ENCODE measurements at places on chromosomes 4 and X.

DNA sequence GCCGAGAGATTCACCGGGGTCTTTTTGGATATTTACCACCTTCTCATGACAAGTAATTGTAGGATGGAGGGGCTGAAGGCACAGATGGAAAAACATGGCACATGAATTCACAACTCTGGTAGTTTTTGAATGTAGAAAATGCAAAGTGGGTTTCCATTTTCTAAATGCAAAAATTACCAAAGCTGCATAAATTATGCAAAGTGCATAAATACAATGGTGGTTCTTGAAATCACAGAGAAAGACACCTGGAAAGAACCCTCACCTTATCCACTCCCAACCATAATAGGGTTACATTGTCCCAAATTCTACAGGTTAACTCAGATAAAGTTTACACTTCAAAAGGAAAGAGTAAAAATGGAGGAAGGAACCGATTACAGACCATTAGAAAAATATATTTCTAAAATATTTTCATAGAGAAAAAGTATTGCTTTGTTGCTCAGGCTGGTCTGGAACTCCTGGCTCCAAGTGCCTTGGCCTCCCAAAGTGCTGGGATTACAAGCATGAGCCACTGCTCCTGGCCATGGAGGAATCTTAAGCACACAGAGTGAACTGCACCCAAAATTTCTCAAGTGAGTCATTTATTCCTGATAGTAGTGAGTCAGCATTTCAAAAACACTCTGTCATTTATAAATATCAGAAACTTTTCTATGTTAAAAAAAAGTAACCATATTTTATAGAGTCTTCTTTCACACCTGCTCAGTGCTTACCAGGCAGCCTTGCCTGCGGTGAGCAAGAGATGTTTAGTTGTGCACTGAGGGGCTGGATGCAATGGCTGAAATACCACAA lies 101.4 kb downstream of the FIP1L1 start:
- no peak for DNase-seq

- DNase-seq, result peak; percentile 53
These were observed 10.5 kb downstream of the PTTG2 start for GRCh38 chr4:37970702-37971101.

DNA sequence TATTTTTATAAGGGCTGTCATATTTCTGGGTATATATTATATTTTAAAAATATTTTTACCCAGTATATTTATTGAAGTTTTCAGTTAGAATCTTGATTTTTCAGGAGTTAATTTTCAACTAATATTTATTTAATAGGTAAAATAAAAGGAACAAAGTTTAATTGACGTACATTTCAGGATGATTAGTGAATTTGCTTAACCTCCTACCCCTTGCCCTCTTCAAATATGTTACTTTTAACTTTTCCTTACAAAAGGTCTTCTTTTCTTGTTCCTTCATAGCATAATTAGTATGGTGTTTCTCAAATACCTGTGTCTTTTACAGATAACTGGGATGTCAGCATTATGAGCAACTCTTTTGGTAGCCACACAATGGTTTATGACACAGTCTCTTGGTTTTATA lies 24.8 kb upstream of the MSMO1 start:
- no peak for DNase-seq

GRCh38 chr4:82611982-82612381 lies 50.2 kb upstream of the TMEM150C start:
- no peak for DNase-seq

DNA sequence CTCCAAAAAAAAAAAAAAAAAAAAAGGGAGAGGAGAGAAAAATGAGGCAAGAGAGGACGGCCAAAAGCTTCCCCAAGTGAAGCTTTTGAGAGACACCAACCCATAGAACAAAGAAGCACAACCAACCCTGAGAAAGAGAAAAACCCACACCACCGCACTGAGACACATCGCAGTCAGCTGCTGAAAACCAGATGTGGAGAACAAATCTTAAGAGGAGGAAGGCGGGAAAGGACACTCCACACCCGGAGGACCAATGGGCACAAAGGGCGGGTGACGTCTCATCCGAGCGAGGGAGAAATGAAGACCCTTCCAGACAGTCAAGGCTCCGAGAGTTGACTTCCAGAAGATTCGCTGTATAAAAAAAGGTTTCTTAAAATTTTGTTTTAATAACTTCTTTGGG lies 112.1 kb downstream of the AFAP1 start:
- no peak for DNase-seq

DNA sequence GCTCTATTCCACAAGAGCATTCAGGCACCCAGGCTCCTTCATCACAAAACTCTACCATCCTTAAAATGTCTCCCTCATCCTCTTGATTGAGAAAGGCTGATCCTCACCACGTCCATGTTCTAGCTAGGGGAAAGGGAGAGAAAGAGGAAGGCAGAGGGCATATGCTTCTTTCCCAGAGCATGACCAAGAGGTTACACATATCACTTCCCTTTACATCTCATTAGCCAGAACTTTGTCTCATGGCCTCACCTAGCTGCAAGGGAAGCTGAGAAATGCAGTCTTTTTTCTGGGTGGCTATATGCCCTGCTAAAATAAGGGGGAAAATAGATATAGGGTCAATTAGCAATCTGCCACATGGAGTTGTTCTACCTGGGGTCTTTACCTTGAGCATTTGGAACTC lies 42.7 kb downstream of the LONRF3 start:
- DNase-seq, result no peak

DNA sequence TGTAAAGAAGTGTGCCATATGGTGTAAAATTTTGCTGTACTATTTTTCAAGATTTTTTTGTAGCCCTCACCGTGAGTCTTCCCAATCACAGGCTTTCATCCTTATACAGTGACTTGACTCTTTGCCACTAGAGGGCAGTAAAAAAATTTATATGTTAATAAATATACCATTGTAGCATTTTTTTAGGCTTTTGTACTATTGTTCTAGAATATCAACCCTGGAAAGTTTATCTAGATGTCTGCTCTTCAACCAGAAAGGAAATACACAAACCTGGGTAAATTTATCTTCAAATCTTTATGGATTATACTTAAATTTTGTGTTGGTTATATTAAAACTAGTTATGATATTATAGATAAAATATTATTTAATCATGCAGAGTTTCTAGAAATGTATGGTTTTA lies 235.3 kb downstream of the TENM3 start:
- no peak for DNase-seq

GRCh38 chrX:123983240-123983639 lies 21.7 kb downstream of the STAG2 start:
- DNase-seq, result no peak

- no peak for DNase-seq
These were observed 274.4 kb downstream of the DCTD start for GRCh38 chr4:182642831-182643230.

GRCh38 chr4:8221476-8221875 lies 22.4 kb downstream of the SH3TC1 start:
- no peak for DNase-seq

- peak; percentile 65 for DNase-seq
These were observed at the start of gene GPRASP3 for GRCh38 chrX:102720237-102721168. Gene GPRASP3 (plus strand): TSS chrX:102720743. CDS start chrX:102748996, 28,253 bp downstream.

- DNase-seq, result peak; percentile 59
These were observed 605 bp downstream of the ANXA5 start for GRCh38 chr4:121696170-121696580.

- no peak for DNase-seq
These were observed 330.6 kb downstream of the GALNTL6 start for GRCh38 chr4:172143605-172144314.

GRCh38 chr4:133062851-133063250 lies 86.2 kb upstream of the PCDH10 start:
- DNase-seq, result no peak

GRCh38 chr4:133143775-133144430 lies 5.2 kb upstream of the PCDH10 start:
- no peak for DNase-seq

GRCh38 chr4:108168671-108169523 lies at the start of gene LEF1:
Gene LEF1 (minus strand): TSS chr4:108168932. CDS start chr4:108167767, 1,165 bp downstream.
- DNase-seq, result peak; percentile 74

DNA sequence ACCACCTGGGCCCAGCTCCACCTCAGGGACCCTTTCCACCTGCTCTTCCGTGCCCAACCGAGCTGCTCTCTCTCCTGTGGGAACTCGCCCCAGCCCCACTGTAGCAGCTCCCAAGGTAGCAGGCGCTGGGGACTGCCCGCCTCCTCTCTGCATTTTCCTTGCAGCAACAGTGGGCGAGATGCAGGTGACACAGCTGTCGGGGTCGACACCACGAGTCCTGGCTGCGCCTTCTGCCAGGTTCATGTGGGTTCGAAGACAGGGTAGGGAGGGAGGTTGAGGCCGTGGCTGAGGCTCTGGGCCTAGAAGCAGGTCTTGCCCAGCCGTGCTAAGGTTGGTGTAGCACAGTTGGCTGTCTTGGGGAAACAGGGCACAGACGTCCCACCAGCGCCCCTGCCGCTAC lies 245.2 kb upstream of the FSTL5 start:
- DNase-seq, result no peak

GRCh38 chr4:163535657-163536056 lies 41.2 kb downstream of the TMA16 start:
- DNase-seq, result no peak

DNA sequence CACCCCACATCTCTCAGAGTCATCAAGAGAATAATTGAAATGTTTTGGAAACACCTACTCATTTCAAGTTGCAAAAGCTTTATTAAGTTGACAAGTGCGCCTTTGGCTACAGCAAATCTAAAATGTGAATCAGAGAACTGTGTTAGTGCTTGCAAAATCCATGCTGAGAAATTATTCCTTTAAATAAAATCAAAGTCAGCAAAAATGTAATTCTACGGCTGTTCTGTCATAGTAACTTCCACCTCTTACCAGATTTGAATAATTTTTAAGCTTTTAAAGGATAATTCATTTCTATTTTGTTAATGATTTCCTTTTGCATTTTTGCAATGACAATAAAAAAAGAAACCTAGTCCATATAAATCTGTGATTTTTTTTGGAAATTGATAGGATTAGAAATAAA lies 1779.1 kb downstream of the STIM2 start:
- DNase-seq, result no peak

GRCh38 chrX:85590638-85591037 lies 211.2 kb upstream of the POF1B start:
- no peak for DNase-seq

DNA sequence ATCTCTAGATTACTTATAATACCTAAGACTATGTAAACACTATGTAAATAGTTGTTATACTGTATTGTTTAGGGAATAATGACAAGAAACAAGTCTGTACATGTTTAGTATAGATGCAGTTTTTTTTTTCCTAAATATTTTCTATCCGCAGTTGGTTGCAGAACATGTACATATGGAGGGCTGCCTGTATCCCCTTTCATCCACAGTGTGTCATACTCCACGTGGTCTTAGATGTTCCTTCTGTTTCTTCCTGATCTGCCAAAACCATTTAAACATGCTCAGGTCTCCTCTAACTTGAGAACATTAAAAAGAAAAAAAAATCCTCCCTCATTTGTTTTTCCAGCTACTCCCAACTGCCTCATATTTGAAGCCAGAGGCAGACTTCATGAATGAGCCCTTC lies 14.0 kb downstream of the OCIAD1 start:
- DNase-seq, result no peak

- no peak for DNase-seq
These were observed 11.9 kb upstream of the MAOA start for GRCh38 chrX:43644124-43644701.

DNA sequence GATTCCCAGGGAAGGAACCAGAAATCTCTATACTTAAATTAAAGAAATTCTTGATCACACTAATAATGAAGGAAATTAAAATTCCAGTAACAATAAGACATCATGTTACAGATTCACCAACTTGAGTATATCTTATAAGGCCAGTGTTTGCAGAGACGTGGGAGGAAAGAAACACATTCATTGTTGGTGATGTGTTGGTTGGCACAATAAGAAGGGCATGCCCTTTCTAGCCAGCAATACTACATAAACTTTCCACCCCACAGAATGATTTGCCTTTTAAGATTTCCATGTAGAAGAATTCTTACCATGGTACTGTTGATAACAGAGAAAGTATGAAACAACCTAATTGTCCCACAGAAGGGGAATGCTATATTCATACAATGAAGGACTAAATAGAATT lies 581.5 kb downstream of the STIM2 start:
- no peak for DNase-seq

DNA sequence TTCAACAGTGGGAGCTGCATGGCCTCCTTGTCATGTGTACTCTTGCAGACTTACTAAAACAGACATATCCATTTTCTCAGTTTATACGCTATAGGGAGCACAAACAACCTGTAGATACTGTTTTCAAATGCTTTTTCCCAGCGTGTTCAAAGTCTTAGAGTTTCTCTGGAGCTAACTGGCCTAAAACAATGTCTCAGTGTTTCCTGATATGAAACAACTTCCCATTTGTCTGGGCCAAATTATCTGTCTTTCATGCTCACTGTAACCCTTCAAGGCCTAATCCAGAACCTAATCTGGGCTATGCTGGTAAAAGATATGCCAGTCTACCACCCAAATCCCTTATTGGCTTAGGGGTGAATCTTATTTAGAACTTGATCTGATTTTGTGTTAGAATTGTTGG lies 38.8 kb downstream of the RAB40A start:
- DNase-seq, result no peak

DNA sequence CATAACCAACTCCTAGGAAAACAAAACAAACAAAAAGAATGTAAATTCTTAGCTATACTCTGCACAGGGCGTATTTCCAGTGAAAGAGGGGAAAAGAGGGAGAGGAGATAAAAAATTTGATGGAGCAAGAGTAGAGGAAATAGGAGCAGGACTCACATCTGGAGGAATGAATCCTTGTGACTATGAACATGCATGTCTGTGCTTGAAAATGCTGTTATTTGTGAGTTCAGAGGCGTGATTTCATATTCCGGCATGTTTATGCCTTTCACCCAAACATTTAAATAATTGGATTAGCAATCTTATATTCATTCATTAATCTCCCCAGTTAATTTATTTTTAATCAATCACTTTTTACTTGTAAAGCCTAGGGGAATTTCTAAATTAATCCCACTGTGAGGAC lies 11.2 kb upstream of the NUDT11 start:
- DNase-seq, result no peak

- DNase-seq, result no peak
These were observed 764 bp downstream of the PDGFRA start for GRCh38 chr4:54229631-54230483.

- DNase-seq, result no peak
These were observed 50.1 kb downstream of the RASGEF1B start for GRCh38 chr4:81421346-81422218.
